ENCODE measurements at places on chromosomes 12 and 14.

GRCh38 chr14:101504096-101504948, 57.0 kb upstream of the DIO3 start:
- no peak for DNase-seq

- no peak for DNase-seq
Observed at GRCh38 chr12:1934831-1935230, 16.4 kb upstream of the CACNA2D4 start.

- DNase-seq, result no peak
Observed at GRCh38 chr12:5577741-5578140, 145.8 kb downstream of the NTF3 start.

DNA sequence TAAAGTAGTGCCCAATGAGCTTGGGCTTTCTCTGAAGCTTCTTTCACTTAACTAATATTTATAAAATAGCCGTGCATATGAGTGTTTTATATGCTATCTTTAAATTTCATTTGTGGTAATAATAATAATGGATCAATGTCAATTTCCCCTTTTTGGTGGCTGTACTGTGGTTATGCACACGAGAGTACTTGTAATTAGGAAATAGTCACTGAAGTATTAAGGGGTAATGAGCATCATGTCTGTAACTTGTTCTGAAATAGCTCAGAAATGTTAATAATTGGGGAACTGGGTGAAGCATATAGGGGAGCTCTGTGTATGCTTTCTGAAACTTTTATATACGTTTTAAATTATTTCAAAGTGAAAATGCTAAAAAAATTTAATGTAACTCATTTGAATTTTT, 7.0 kb upstream of the RNASE8 start:
- DNase-seq, result no peak

- no peak for DNase-seq
Observed at GRCh38 chr12:62273724-62274380, 13.6 kb downstream of the USP15 start.

GRCh38 chr12:88944397-88944796, 364.1 kb upstream of the KITLG start:
- DNase-seq, result no peak

DNA sequence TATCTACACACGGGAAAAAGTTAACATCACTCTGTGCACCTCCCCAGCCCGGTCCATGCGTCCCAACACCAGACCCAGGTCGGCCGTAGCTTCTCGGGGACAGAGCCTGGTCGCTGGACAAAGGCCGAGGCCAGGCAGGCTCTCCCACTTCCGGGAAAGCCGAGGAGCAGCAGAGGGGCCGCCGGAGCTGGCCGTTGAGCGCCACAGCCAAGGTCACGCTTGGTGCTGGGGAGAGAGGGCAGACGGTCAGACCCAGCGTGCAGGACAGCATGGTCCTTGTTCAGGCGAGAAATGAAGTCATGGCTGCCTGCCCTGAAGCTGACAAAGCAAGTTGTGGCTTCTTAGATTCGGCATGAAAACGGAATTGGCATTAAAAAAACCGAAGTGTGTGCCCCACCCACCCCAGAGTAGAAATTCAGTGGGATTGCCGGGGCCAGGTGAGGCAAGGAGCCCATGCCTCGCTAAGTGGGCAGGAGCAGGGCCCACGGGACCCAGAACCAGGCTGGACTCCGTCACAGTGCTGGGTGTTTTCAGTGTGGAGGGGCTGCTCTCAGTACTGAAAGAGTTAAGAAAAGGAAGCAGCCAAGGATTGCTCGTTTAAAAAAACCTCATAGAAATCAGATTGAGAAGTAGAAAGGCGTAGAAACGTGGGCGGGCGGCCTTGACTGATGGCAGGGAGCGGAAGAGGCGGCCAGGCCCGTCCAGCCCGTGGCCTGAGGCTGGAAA, 4.3 kb downstream of the ARL6IP4 start:
- DNase-seq, result no peak

GRCh38 chr12:110343114-110343513, 60.4 kb downstream of the ANAPC7 start:
- no peak for DNase-seq

DNA sequence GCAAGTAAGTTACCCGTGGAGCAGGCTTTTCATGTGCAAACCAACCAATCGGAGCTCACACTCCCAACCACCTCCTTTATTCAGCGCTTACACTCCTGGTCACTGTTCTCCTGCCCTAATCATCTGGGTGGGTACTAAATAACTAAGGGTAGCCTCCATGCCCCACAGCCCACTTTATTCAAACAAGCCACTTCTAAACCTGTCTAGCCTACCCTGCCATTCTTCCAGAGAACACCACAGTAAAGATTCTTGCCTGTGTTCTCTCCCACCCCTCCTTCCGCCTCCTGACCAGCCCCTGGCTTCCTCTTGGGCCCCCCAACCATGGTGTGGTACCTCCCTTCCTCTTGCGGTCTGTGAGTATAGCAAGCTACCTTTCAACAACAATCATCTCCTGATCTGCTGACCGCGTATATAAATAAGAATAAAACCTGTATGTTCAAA, 581.9 kb downstream of the VRK1 start:
- no peak for DNase-seq

DNA sequence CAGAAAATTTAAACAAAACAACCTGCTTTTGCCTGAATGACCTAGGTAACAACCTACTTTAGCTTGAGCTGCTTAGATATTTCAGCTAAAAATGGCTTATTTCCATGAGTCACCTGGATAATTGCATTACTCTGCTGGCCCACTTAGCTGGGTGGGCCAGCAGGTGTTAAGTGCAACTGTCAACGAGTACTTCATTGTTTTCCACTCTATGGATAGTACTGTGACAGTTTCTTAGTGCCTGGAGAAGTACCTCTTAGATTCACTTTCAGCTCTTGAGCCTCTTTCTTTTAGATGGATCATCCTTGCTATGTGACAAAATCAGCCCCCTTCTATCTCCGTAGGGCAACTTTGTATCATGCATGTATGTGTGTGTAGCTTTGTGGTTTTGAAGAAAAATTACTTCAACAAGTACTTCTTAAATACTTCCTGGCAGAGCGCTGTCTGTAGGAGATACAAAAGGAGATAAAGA, 368.2 kb upstream of the ATP2B1 start:
- no peak for DNase-seq

- no peak for DNase-seq
Observed at GRCh38 chr14:70186900-70187451, 1.8 kb downstream of the SLC8A3 start.

DNA sequence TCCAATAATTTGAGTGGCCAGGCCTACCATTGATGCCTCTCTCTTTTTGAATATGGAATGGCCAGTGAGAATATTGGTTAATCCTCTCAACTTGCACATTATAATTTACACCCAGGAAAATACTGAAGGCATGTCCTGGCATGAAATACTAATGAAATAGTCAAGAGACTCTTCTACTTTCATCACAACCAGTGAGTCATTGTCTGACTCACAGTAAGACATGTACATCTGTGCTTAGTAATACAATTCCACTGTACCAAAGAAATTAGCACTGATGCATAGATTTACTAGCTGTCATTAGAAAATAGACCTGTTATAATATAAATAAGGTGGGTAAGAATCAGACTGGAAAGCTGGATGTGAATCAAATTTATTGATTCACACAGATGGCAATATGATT, 31.6 kb downstream of the KCNC2 start:
- DNase-seq, result no peak

DNA sequence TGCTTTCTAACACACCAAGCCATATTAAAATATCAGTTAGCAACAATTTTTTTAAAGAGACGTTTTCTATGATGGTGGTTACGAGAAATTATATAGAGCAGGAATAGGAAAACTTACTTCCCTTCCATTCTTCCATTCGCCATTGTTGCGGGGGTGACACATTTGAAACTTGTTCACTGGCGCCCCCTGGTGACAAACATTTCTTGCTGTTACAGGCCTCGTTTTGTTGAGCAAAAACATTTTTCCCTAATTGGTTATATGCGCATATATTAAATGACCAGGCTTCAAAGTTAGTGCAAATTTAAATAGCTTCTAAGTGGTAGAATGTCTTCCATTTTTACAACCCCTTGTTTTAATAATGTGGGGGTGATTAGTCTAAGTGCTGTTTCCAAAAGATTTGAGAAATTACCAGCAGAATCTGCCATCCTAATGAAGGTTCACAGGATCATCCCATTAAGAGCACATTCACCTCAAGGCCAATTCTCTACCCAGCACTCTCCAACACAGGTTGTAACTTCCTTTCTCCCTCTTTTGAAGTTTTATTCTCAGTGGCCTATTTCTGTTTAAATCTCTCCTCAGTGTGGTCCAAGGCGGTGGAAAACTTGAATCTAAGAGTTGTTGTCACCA, 1124.7 kb downstream of the FLRT2 start:
- peak; percentile 75 for DNase-seq

- DNase-seq, result no peak
Observed at GRCh38 chr12:87809916-87810315, 219.3 kb downstream of the C12orf50 start.

DNA sequence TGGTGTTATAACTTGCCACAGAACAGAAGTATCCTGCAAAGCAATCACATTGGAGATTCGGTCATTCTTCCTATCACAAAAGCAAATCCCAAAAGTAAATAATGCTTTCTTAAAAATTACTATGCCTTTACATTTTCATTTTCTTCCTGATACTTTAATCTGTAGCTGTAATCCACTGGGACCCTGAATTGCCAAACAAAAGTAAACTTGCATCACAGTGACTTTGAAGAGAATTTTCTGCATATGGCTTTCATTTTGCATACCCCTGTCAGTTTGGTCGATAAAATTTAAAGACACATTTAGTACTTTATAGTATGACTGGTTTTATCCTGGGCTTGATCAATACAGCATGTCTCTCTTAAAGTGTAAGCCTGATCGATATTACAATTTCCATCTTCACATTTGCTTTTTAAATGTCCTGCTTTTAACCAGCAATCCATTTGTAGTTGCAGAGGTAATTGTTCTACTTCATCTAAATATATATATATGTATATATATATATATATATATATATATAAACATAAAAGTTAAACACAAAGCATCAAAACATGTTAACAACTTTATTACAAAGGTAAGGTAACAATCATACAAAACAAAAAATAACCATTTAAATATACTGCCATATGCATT, 53.7 kb upstream of the PLEKHA5 start:
- DNase-seq, result no peak

DNA sequence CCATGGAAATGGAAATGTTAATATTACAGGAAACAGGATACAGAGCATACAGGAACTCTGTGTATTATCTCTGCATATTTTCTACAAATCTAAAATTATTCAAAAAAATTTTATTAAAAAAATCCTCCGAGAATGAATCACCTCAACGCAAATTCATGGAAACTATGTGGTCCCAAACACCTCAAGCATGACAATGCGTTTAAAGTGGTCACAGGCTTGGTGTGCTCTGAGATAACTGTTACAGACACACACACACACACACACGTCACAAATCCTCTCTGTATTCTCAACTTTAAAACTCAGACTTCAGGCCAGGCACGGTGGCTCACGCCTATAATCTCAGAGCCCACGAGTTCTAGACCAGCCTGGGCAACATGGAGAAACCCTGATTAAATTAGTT, 45.3 kb upstream of the MTERF2 start:
- no peak for DNase-seq

DNA sequence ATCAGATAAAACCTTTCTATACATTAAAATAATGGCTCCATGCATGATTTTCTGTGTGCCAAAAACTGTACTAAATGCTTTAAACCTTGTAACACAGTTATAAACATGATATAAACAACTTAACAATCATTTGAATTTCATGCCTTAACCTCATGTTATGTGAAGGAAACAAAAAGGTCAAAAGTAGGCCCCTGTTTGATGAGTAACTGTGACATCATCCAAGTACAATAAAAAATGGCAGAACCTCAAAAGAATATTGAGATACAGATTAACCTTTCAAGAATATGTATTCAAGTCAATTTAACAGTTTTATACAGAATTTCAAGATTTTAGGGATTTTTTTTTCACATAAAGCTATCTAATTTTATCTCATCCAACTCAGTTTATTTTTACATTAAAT, 310.7 kb upstream of the DCN start:
- no peak for DNase-seq

GRCh38 chr12:50110762-50111351, 1.2 kb upstream of the COX14 start:
- no peak for DNase-seq

DNA sequence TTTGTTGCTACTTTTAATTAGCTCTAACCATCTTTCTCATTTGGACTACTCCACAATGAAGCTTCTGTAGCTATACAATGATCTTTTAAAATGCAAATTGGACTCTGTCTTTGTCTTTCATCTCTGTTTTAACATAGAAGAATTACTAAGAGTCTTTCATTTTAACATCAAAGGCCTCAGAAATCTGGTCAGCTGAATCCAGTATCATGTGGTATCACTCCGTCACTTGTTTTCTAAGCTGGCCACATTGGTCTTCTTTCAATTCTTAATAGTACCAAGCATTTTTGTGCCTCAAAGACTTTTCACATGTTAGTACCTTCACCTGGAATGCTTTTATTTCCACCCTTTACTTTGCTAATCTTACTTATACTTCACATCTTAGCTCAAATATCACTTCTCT, 95.5 kb upstream of the SLC16A7 start:
- DNase-seq, result no peak

- no peak for DNase-seq
Observed at GRCh38 chr14:75650253-75651058, 10.2 kb downstream of the ERG28 start.

DNA sequence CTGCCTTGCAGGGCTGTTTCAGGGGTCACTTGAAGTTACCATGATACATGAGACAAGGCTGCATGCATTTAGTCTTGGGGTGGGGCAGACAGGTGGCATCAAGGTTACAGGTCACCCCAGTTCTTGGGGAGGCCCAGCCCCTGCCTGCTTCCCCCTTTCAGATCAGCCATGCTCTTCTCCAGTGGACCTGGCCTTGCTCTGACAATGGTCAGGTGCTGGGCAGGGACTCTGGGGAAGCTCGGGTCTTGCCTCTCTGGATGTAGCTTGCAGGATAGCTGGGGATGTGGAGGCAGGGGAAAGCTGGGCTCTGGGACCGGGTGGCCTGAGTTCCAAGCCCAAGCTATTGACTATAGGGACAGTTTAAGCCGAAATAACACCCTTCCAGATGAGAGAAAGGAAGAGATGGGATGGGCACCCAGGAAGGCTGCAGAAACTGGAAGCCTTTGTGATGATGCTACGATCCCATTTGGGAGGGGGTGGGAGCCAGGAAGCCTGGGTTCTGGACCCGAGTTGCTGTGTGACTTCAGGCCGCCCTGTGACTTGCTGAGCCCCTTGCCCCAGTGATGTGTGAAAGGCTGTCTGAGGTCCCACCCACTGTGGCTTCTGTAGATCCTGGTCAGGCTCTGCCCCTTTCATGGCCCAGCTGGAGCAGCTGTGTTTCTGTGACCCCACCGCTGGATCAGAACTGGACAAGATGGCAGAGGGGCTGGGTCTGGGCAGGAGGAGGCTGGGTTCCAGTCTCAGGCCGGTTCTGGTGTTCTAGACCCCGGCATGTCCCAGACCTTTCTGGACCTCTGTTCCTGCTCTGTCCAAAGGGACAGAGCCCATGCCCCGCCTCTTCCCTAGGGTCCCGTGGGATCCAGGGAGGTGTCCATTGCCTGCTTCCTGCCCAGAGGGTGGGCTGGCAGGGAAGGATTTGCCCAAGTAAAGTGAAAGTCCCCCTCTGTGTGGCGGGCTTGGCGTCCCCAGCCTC, 2.1 kb downstream of the TNFAIP2 start:
- DNase-seq, result no peak
